ENCODE measurements at places on chromosomes 3 and 15.

DNA sequence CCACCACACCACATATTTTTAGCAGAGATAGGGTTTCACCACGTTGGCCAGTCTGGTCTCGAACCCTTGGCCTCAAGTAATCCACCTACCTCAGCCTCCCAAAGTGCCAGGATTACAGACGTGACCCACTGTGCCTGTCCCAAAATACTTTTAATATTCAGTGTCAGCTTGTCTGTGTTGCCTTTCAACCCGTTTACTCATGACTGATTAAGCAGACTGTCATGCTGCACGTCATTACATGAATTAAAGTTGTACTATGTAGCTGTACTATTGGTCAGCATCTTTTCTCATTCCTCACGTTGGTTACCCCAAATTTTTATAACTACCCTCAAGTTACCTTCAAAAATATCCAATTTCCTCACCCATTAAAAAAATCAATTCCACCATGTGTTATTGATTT is 48.7 kb upstream of the GADL1 start:
- no peak for DNase-seq

DNA sequence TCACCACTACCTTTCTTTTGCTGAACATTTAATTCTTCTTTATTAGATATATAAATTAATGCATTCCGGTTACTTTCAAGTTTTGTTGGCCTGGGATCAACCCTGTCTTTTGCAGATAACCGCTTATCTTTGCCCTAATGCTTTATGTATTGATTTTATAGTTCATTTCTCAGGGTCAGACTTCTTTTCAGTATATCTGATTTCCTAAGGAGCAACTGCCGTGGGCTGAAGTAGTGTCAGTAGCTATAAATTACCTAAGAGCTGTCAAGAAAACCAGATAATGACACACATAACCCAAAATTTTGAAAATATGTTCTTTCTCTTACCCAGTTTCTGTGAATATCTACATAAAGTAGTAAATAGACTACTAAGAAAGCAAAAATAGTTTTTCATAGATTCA is 38.0 kb downstream of the COL6A5 start:
- no peak for DNase-seq

- no peak for DNase-seq
Observed at GRCh38 chr3:60192297-60193114, 1058.7 kb downstream of the FHIT start.

DNA sequence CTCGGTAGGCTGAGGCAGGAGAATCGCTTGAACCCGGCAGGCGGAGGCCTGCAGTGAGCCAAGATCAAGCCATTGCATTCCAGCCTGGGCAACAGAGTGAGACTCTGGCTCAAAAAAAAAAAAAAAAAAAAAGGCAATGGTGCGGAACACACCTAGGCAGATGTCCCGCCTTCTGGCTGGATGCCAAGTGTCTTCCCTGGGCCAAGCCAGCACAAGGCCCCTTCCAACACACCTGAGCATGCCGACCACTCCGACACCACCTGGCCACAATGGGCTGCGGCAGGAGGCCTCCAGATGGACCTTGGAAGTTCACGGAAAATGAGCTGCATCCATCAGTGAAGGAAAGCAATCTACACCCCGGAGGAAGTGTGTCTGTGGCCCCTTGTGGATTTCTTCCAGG is 19.0 kb downstream of the NUP210 start:
- no peak for DNase-seq

DNA sequence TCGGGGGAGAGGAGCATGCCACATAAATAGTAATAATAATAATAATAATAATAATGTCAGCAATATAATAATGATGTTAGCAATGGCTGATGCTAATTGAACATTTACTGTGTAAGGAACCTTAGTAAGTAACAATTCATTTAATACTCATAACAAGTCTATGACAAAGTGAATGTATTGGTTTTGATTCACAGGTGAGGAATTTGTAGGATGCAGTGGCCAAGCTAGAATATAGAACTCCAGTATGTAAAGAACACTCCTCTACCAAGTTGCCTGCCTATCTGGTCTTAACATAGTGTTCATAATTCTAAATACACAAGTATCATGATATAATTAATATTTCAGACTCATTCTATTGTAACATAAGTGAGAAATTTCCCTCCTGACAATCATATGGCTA is 1016.5 kb downstream of the ROBO1 start:
- DNase-seq, result no peak

- DNase-seq, result no peak
Observed at GRCh38 chr15:79053894-79054293, 36.7 kb downstream of the RASGRF1 start.

- DNase-seq, result no peak
Observed at GRCh38 chr3:99846477-99847160, 29.0 kb downstream of the CMSS1 start.

DNA sequence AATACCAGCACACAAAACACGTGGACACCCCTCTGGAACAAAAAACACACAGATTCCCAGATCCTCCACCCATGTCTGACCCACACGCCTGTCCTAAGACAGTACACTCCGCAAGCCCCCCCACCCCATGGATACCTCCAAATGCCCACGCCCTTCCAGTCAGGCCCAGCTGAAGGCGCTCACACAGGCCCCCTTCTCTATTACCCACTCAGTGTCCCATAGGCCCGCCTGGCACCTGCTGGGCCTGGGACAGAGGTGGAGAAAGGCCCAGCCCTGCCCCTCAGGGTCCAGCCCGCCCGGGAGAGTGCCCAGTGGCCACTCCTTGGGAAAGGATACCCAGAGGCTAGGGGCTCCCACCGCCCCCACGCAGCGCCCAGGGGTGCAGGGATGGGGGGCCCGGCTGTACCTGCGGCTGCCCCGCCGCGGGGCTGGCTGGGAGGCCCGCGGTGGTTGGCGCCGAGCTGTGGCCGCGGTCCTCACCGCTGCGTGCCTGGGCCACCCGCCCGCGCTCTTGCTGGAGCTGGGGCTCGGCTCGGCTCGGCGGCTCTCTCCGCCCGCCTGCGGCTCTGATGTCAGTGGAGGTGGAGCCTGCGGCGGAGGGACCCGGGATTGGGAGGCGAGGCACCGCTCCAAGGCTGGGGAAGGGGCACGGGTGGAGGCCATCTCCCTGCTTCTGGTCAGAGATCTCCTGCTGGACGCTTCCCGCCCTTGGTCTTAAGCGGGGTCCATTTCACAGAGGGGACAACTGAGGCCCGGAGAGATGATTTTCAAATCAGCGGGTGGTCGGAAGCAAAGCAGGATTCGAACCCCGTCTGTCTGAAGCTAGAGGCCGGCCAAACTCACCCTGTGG is at the start of gene CAMK1:
Gene CAMK1 (minus strand): TSS at position 522 of the 850 bp plus-strand sequence. CDS start 2,198 bp downstream, outside the sequence.
- DNase-seq, result peak; percentile 57

- no peak for DNase-seq
Observed at GRCh38 chr3:51245867-51246266, 139.2 kb upstream of the MANF start.

GRCh38 chr3:172125963-172126457 is 86.6 kb downstream of the FNDC3B start:
- DNase-seq, result no peak

DNA sequence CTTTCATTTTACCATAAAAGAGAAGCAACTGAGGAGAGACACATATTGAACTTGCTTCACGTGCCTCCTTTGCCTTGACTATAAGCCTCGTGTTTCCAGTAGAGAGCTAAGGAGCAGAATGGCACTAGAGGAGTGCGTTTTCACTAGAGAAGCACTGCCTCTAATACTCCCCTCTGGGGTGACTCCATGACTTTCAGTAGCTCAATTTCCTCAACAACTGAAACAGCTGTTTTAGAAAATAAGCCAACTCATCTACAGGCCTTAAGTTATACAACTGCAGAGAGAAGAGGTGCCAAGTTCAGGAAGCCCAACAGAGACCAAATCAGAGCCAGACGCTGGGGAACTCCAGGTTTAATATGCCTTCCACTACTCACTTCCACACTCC is 1.9 kb downstream of the UBP1 start:
- no peak for DNase-seq

DNA sequence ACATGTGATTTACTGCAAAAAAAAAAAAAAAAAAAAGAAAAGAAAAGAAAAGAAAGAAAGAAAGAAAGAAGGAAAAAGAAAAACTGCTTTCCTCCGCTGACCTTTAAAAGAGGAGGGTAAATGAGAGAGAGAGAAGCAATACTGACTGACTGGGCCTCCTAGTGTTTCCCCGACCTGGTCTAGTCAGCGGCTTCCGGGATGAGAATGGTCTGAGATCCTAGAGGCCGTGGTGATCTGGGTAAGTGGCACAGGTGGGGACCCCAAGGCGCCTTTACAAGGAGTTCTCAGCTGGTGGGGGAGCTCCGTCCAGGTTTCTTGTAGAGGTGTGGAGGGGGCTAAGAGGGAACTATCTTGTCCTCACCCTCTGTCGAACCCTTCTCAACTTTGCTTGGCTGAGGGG is 223.1 kb downstream of the MEIS2 start:
- no peak for DNase-seq

DNA sequence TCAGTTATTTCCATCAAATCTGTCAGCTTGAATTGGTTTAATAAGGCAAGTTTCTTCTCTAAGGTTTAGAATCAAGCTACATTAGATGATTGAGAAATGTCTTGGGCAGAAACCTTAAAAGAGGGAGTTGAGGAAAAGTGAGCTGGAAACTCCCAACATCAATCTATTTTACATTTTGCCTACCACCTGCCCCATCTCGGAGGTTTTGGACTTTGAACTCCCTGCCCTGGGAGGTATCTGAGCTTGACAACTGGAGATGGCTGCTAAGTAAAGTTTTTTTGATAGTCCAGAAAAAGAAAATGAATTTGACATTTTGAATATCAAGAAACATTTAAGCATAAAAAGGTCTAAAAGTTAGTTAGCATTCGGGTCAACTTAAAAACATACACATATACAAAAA is 234.2 kb downstream of the NFKBIZ start:
- DNase-seq, result no peak

GRCh38 chr3:13937131-13937530 is 57.3 kb upstream of the WNT7A start:
- DNase-seq, result no peak

DNA sequence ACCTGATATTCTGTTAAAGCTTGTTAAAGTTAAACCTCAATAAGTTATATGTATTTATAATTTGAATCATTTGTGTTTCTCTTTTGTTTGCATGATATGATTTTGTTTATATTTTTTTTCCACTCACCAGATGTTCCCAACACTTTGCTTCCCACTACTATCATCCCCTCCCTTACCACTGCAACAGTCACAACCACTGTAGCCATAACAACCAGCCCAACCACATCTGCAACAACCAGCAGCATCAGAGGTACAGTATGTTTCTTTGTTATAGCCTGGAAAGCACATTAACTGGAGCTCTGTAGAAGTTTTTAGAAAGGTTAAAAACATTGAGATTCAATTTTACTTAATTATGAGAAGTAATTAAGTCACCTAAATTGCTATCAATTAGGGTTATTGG is 1011.9 kb downstream of the VGLL3 start:
- DNase-seq, result no peak

- DNase-seq, result no peak
Observed at GRCh38 chr3:115623044-115623868, at the start of gene GAP43. Gene GAP43 (plus strand): TSS chr3:115623510. CDS start chr3:115623690, 180 bp downstream.

DNA sequence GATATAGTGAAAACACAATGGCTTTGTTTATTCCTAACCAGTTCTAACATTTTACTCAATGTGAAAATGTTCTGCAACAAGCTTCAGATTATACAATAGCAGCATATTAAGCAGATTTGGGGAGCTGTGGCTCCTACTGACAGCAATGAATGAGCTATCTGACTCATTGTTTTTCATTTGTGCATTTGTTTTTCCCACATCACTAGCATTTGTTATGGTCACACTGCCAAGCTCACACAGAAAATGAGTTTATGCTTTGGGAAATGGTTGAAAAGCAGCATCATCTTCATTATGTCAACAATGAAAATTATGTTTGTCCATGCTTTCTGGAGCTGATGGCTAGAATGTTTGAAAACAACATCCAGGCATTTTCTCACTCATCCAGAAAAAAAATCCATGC is 53.5 kb downstream of the ZPLD1 start:
- no peak for DNase-seq

DNA sequence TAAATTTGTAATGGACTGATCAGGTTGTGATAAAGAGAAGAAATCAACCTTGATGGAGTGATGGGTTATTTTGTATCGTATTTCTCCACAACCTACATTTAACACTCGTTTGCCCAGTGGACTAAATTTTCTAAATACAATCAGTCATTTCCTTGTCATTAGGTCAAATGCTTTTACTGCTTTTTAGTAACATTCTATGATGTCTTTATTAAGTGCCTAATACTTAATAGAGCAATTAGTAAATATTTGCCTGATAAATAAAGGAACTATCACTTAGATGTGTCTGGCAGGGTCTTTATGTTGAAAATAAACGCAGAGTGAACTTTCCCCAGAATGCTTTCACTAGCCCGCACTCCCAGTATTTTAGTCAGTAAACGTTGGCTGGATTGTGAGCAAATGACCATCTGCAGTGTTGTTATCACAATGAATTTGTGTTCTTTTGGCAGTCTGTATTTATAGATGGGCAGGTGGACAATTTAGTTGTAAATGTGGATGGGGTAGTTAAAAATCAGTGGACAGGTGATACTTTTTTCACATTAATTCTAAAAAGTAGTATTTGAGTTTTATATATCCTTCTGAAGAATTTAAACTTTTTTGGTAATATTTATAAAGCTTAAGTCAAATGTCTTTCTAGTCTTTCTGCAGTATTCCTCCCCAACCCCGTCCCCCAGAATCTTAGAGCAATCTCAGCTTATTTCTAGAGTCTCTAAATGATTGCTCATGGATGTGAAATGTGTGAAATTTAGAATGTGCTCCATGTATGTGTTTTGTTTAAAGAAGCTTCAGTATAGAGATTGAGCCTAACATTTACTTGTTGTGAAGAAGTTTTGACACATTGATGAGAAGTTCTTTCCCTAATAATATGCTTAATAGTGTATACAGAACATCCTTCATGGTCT is 4.9 kb downstream of the USP3 start:
- no peak for DNase-seq

- no peak for DNase-seq
Observed at GRCh38 chr3:138941259-138941885, 5.6 kb downstream of the FOXL2 start.

- no peak for DNase-seq
Observed at GRCh38 chr3:73258057-73258456, 196.6 kb downstream of the EBLN2 start.

- no peak for DNase-seq
Observed at GRCh38 chr3:117358717-117359314, 649.2 kb downstream of the TUSC7 start.

GRCh38 chr3:98966862-98967546 is 65.5 kb upstream of the DCBLD2 start:
- DNase-seq, result no peak

All from omental fat pad (tissue), 4 donors.